ENCODE measurements at places on chromosomes 12 and 14.

DNA sequence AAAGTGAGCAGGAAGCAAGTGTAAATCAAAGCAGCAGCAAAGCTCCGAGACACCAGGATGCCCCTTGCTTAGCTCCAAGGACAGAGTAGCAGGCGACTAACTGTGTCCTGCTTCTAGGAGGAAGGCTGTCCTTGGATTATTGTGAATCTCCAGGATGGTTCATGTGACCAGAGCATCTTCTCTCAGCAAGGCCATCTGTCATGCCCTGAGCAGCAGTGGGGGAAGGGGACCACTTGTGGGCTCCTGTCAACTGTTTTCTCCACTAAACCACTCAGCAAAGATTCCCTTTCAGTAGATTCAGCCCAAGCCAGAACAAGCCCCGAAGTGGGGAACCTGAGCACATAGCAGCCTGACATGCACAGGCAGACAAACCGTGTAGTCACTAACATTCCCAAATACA, 19.4 kb downstream of the MAP3K9 start:
- no peak overlapping the region for H3K4me3 ChIP-seq
- no peaks in the 10 kb centered on the region for H3K4me1 ChIP-seq
- H3K27ac ChIP-seq: no peak overlapping the region
- H3K27me3 ChIP-seq: peaks cover 5% of the 10 kb centered on the region
- no peaks in the 10 kb centered on the region for H3K36me3 ChIP-seq

GRCh38 chr14:77100961-77101360, 2.9 kb downstream of the CIPC start:
- peak overlapping the region; percentile 98 for H3K27ac ChIP-seq
- no peak for DNase-seq
- peaks cover 6% of the 10 kb centered on the region for H3K36me3 ChIP-seq
- H3K4me1 ChIP-seq: peaks cover 87% of the 10 kb centered on the region

DNA sequence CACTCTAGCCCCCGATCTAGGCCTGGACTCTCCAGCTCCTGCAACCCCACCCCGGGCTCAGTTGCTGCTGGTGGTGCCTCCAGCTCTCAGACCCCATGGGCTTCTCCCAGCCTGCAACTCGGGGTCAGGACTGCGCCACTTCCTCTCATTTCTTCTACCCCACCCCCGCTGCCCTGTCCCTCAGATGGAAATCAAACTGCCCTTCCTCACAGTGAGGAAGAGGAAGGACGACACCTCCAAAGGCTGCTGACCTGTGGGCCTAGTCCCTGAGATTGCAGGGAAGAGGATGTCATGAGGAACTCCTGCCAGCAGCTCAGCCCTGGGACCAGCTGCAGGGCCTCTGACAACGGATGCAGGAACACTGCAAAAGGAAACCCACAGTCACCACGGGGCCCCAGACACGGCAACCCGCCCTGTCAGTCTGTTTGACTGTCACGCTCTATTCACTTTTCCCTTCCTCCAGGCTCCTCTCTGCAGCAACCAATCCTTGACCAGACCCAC, 29.3 kb upstream of the PNMA1 start:
- no peaks in the 10 kb centered on the region for H3K27me3 ChIP-seq
- H3K4me3 ChIP-seq: peak overlapping the region; percentile 12
- peak overlapping the region; percentile 100 for H3K27ac ChIP-seq
- peaks cover 100% of the 10 kb centered on the region for H3K4me1 ChIP-seq
- H3K36me3 ChIP-seq: peaks cover 15% of the 10 kb centered on the region
- DNase-seq: peak; percentile 56

DNA sequence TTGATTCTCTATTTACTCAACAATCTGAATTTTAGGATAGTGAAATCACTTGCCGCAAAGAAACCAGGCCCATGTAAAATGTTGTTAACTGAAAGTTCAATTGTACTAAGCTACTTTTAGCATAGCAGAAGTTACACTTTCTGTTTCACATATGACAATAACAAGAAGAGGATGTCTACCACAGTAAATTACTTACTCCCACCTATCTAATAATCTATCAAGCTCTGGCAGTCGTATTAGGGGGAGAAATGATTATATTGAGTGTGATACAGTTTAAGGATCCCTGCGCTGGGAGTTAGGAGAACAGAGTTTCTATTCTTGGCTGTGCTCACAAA, 66.5 kb upstream of the CAND1 start:
- no peak overlapping the region for H3K4me3 ChIP-seq
- DNase-seq: no peak

DNA sequence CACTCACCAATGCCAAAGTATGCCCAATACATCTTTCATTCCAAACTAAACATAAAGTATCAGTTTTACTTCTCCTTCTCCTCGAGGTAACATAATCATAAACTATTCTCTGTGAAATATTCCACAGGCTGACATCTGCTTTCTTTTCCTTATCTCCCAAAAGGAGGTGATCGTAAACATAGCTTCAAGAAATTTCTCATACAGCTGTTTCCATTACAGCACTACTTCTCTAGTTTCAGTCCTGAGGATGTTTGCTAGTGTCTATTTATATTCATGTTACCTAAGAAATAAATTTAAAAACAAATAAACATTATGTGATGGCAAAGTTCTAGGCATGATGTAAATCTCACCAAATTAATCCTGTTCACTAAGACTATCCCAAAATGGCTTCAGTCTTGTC, 90.1 kb upstream of the CPSF6 start:
- no peak overlapping the region for H3K4me3 ChIP-seq
- H3K27me3 ChIP-seq: no peaks in the 10 kb centered on the region
- no peak for DNase-seq
- H3K27ac ChIP-seq: no peak overlapping the region
- no peaks in the 10 kb centered on the region for H3K36me3 ChIP-seq

DNA sequence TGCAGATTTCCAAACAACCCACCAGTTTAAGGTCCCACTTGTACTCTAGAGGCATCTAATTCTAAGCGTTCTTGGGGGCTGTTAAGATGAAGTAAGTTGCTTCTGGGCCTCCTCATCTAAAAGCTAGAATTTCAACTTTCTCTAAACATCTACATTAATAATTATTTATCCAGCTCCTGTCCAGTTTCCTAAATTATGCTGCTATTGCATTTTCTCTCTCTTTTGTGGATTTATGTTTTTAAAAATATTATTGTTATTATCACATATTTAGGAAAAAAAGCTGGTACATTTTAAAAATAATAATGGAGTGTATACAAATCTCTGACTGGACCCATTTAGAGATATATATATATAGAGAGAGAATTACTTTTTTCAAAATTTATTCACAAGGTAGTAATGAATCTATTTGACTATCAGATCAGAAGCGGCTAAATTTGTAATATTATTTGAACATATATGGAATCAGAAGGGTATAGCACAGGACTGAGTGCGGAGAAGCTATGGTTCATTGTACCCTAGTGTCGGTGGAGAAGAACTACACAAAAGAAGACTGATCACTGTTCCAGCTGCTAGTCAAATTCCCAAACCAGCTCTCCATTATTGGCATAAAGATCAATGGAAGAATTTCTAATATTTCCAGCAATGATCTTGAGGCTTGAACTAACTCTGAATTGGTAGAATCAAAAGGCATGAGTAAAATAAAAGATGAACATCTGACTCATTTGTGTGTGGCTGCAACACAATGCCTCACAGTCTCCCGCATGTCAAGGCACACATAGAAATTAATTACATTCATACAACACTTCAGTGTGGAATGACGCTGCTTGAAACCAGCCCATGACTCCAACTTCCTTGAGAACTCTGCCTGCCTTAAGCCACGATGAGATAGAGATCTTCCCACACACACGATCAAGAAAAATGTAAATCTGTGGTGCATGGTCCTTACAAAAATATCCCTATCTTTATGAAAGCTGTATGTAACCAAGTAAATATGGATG, 433.4 kb upstream of the OR4E1 start:
- no peaks in the 10 kb centered on the region for H3K36me3 ChIP-seq
- DNase-seq: no peak
- no peak overlapping the region for H3K4me3 ChIP-seq
- H3K27me3 ChIP-seq: peaks cover 25% of the 10 kb centered on the region
- no peaks in the 10 kb centered on the region for H3K4me1 ChIP-seq

- H3K4me1 ChIP-seq: no peaks in the 10 kb centered on the region
- H3K27me3 ChIP-seq: peaks cover 7% of the 10 kb centered on the region
- no peaks in the 10 kb centered on the region for H3K36me3 ChIP-seq
- no peak overlapping the region for H3K4me3 ChIP-seq
- no peak overlapping the region for H3K27ac ChIP-seq
Measured at GRCh38 chr14:63564318-63564717, 21.1 kb upstream of the PPP2R5E start.

DNA sequence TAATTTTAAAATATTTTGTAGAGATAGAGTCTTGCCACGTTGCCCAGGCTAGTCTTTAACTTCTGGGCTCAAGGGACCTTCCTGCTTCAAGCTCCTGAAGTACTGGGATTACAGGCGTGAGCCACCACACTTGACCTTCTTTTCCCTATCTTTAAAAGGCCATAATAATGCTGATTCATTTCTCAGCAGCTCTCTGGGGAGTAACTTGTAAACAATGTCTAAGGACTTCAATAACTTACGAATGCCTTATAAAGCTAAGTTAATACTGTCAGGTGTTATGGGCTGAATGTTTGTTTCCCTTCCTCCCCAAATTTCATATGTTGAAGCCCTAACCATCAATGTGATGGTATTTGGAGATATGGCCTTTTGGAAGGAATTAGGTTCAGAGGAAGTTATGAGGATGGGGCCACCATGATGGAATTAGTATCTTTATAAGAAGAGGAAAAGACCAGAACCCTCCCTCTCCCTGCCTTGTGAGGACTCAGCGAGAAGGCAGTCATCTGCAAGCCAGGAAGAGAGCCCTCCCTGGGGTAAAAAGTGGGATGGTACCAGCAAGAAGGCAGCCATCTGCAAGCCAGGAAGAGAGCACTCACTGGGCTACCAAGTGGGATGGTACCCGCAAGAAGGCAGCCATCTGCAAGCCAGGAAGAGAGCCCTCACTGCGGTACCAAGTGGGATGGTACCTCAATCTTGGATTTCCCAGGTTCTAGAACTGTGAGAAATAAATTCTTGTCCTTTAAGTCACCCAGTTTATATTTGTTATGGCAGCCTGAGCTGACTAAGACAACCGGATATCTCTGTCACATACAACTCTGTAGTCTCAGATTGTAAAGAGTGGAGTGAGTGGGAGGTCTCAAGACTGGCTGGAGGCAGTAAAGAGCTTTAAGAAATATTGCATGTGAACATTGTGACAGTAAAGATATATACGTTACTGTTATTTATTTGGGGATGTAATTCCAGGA, 16.3 kb upstream of the YBX3 start:
- H3K27ac ChIP-seq: no peak overlapping the region
- no peak overlapping the region for H3K4me3 ChIP-seq
- no peaks in the 10 kb centered on the region for H3K4me1 ChIP-seq
- DNase-seq: no peak
- H3K36me3 ChIP-seq: no peaks in the 10 kb centered on the region

DNA sequence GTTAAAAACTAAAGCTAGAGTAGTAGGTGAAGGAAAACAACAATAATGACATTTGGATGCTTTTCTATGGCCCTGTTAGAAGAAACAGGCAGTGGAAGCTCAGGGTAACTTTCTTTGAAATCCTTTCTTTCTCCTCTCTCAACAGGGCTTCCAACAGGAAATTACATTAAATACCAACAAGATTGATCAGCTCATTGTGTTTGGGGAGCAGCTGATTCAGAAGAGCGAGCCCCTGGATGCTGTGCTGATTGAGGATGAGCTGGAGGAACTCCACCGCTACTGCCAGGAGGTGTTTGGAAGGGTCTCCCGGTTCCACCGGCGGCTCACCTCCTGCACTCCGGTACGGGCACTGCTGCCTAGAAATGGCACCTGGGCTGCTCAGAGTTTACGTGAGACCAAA, 81.5 kb downstream of the ESR2 start:
- H3K27ac ChIP-seq: peak overlapping the region; percentile 94
- H3K27me3 ChIP-seq: no peaks in the 10 kb centered on the region
- peaks cover 80% of the 10 kb centered on the region for H3K4me1 ChIP-seq
- H3K36me3 ChIP-seq: peaks cover 81% of the 10 kb centered on the region
- no peak overlapping the region for H3K4me3 ChIP-seq
- DNase-seq: no peak

GRCh38 chr14:64786296-64787149, 82.3 kb downstream of the PLEKHG3 start:
- no peak for DNase-seq
- peaks cover 31% of the 10 kb centered on the region for H3K36me3 ChIP-seq
- no peak overlapping the region for H3K27ac ChIP-seq
- H3K4me1 ChIP-seq: peaks cover 8% of the 10 kb centered on the region

GRCh38 chr12:32031109-32031508, 71.9 kb downstream of the RESF1 start:
- no peaks in the 10 kb centered on the region for H3K4me1 ChIP-seq
- no peak for DNase-seq
- no peak overlapping the region for H3K27ac ChIP-seq
- H3K36me3 ChIP-seq: no peaks in the 10 kb centered on the region
- no peak overlapping the region for H3K4me3 ChIP-seq

GRCh38 chr12:93847517-93848474, 170.6 kb downstream of the CRADD start:
- peak overlapping the region; percentile 47 for H3K27ac ChIP-seq
- no peak overlapping the region for H3K4me3 ChIP-seq
- DNase-seq: no peak
- no peaks in the 10 kb centered on the region for H3K27me3 ChIP-seq

GRCh38 chr12:197911-198695, 15.9 kb downstream of the SLC6A12 start:
- DNase-seq: no peak
- no peak overlapping the region for H3K4me3 ChIP-seq
- H3K27ac ChIP-seq: no peak overlapping the region
- no peaks in the 10 kb centered on the region for H3K4me1 ChIP-seq
- no peaks in the 10 kb centered on the region for H3K36me3 ChIP-seq

DNA sequence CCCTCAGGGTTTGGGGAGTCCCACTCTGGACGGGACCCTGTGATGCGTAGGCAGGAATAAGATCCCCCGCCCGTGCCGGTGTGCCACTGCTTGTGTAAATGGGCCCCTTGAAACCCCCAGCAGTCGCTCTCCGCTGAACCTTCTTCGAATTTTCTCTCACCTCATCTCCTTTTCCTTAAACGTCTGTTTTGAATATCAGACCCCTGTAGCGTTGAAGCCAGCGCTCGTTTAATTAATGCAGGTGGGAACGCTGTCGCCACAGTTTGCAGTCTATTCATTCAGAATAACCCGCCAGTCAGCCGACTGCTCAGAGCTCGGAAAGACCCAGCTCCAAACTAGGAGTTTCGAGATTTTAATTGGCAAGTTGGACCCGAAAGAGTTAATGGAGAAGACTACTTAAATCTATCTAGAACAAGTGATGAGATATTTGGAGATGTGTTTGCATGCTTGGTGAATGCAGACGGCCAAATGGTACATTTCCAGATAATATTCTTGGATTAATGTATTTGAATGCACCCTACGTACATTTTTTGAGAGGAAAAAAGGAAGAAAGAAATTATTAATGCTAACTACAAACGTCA, 739 bp upstream of the PPP2R5E start:
- H3K27me3 ChIP-seq: no peaks in the 10 kb centered on the region
- H3K4me3 ChIP-seq: peak overlapping the region; percentile 97
- peaks cover 44% of the 10 kb centered on the region for H3K4me1 ChIP-seq

DNA sequence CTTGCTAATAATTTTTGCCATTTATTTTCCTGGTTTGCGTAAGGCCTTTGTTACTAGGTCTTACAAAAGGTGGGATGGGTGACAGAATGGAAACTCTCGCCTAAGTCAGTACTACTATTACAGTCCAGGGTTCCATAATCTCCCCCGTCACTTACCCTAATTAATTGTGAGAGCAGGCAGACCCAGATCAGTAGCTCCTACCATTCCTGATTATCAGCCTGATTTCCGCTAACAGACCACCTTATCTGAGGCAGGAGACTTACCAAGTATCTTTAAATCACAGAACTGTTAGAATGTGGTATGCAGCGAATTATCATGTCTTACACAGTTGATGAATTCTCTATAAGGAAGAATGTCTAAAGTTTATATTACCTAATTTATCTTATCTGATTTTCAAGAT, 234.7 kb downstream of the FOXN3 start:
- DNase-seq: no peak
- no peaks in the 10 kb centered on the region for H3K27me3 ChIP-seq
- no peak overlapping the region for H3K27ac ChIP-seq
- H3K4me3 ChIP-seq: no peak overlapping the region
- H3K4me1 ChIP-seq: peaks cover 70% of the 10 kb centered on the region
- H3K36me3 ChIP-seq: no peaks in the 10 kb centered on the region

All from left ventricle myocardium inferior (tissue), 1 donor.